ENCODE measurements at places on chromosomes 16 and 17. TPM values are rescaled to one million over a fixed set of nuclear protein-coding genes. Genes with fewer than 3 reads are reported as not detected.

GRCh38 chr16:3548445-3548844 is 28.8 kb downstream of the NLRC3 start:
- DNase-seq: no peak

- DNase-seq: no peak
Observed at GRCh38 chr17:70434536-70435490, 265.5 kb downstream of the KCNJ2 start.

DNA sequence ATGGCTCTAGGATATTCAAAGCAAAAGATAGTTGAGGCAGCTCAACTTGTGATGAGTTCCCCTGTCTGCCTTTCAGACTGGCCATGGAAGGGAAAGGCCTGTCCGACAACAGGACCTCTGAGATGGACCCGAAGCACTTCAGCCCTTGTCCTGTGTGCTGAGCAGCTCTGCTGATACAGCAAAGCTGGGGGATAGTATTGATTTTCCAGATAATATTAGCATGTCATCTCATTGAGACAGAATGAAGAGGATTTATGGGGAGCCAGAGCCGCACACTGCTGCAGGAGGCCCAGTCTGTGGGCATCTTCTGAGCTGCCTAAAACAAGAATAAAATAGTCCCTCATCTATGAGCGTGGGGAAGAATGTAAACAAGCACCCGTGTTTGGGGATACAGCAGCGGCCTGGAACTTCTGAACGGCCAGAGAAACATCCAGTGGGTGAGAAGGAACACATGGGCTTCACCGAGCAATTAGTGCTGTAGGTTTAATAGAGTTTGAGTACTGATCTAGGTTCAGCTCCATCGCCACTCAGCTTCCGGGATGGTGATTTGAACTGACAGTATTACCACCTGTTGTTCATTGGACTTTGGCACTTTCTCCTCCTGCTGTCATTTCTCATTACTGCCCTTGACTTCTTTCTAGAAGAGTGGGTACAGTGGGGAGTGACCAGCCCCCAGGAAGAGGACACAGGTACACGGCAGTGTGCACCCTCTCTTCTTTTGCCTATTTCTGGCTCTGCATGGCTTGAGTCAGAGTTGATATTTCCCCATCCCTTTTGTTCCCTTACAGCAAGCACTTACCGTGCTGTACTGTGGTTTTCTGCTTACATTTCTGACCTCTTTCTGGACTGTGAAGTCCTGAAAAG is 96.5 kb upstream of the TBX2 start:
- no peak for DNase-seq

- no peak for DNase-seq
Observed at GRCh38 chr17:31283841-31284240, 13.2 kb downstream of the OMG start.

GRCh38 chr17:17367931-17368330 is 64.8 kb downstream of the NT5M start:
- DNase-seq: no peak

DNA sequence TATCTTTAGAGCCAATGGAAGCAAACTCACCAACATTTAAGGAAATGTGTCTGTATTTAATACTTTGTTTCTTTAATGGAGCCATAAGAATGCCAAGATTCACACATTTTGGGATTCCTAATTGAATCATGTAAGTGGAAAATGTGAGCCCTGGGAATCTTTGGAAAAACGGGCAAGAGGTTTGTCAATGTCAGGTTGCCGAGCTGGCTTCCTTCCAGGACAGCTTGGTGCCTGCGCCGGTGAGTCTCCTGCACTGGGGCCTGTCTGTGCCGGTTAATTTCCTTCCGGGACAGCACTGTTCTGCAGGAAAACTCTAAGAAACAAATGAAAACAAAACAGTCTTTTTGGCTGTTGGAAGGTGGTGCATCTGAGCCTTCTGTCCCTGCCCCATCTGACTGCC is 210.6 kb downstream of the HAPSTR1 start:
- no peak for DNase-seq

GRCh38 chr17:1087381-1088241 is 90.7 kb downstream of the TIMM22 start:
- no peak for DNase-seq

DNA sequence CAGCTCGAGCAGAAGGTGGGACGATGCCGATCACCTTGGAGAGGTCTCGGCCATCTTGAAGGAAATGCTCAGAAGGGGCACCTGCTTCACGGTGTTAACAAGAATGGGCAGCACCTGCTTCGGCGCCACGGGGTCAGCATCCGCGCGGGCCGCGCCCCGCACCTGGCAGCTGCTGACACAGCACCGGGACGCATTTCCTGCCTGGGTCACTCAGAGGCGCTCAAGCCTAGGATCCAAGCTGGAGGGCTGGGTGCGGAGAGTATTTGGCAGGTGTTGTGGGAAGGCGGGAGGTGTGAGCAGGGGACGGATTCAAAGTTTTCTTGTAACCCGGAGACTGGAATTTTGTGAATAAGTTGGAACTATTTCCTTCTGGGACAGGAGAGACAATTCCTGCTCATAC is 39.3 kb upstream of the AKTIP start:
- no peak for DNase-seq

DNA sequence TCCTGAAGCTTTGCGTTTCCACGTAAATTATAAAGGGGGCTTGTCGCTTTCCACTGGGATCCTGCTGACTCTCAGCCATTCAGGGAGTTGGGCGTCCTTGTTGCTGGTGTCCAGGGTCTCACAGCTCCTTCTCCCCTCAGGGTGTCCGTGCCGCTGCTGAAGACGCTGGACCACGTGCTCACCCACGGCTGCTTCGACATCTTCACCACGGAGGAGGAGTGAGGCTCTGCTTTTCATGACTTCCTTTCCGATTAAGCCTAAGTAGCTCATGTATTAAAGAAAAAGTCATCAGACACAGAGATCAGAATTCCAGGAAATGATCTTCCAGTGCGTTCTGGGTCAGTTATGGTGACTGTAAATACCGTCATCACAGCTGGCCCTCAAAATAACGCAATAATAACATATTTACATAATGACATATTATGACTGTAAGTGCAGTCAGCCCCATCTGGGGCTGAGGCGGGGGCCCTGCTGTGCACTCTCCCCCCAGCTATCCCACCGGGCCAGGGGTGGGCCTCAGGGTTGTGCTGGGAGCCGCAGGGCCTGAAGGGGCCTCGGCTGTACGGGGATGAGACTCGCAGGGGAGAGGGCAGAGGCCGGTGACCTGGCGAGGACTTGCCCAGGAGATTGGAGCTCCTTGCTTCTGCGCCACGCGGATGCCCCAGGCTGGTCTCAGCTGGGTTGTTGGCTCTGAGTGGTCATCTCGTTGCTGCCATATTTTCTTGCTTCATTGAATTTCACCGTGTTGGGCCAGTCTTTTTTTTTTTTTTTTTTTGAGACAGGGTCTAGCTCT is 92.9 kb upstream of the ZNF750 start:
- no peak for DNase-seq

DNA sequence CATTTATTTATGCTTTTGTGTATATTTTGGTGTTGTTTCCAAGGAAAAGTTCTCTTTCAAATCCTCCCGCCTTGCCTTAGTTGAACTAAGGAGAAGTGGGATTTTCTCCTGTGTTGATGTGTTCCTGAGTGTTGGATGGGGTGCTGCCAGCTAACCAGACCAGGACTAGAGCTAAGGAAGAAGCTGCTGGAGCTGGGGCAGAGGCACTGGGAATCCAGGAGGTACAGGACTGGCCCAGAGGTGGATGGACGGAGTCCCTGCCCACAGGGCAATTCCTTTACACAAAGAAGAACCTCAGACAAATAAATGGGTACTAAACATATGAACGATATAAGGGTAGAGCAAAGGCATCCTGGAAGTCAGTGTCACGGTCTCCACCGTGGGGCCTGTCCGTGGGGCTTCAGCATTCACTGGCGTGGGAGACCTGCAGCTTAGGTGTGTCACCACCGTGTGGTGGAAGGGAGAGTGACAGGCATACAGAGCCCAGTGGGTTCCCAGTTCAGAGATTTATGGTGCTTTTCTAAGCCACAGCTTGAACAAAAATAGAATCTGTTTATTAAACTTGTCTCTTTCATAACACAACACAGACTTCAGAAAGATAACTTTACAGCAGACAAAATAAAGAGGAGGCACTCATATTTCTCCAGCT is 270.7 kb downstream of the NTN1 start:
- no peak for DNase-seq

DNA sequence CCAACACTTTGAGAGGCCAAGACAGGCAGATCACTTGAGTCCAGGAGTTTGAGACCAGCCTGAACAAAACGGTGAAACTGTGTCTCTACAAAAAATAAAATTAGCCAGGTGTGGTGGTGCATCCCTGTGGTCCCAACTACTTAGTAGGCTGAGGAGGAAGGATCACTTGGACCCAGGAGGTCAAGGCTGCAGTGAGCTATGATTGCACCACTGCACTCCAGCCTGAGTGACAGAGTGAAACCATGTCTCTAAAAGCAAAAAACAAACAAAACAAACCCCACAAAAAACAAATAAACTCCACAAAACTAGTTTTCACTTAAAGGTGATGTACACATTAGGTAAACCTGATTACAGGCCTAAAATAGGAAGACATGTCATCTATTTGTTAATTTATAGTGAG is 40.3 kb downstream of the MARVELD3 start:
- no peak for DNase-seq

DNA sequence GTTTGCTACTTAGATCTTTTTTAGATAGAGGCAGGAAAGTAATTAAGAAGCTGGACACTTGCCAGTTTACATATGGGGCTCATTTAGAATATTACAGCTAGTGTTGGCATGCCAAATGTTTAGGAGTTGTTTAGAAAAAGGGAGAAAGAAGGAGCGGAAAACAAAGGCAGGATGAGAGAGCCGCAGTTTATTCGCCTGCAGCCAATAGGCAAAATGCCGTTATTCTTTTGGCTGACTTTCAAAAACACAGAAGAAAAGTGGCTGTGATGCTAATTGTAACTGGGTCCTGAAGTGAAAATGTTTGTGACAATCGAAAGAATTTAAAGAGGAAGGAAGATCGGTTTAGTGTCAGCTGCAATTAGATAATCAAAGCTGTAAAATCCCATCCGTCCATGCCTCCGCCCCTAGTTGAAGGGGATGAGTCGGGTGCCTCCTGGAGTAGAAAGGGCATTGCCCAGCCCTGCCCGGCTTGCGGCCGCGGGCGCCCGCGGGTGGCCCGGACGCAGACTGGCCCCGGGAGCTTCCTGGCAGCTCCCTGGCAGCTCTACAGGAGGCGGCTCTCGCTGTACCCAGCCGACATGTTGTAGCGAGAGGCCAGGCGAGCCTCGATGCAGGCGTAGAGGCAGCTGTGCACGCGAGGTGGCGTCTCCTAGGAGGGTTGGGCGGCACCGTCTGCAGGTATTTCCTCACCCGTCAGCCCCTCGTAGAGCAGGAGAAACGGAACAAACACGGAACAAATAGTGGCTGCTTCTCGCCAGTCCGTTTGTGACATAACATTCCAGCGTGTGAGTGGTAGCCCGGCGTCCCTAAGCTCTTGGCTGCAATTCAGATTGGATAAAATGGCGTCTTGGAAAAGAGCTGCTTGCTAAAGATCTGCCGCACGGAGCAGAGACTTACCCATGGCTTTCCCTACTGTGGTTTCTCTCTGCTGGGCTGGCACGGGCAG is 82.2 kb downstream of the TNRC6C start:
- peak; percentile 57 for DNase-seq

DNA sequence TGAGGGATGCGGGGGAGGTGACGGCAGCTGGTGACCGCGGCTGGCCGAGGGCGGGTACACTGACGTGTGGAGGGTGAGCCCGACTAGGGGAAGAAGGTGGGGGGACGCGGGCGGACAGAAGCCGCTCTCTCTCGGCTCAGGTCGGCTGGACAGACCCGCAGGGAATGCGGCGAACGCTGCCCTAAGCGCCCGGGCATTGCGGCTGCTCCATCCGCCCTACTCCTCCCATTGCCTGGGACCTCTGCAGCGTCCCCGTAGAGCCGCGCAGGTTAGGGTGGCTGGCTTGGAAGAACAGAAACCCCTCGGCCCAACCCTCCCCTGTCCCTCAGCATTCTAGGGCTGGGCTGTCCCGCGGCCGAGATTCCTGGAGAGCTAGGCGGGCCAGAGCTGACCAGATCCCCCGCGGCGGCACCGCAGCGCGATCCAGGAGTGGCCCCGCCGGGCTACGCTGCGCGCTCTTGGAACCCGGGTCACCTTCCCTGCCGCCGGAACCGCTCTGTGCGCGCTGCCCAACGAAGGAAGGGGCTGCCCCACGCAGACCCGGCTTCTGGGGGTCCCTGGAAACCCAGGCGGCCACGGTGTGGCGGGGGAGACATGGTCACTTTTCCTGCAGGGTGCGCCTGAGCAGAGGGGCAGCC is 3.0 kb downstream of the DLX4 start:
- no peak for DNase-seq

DNA sequence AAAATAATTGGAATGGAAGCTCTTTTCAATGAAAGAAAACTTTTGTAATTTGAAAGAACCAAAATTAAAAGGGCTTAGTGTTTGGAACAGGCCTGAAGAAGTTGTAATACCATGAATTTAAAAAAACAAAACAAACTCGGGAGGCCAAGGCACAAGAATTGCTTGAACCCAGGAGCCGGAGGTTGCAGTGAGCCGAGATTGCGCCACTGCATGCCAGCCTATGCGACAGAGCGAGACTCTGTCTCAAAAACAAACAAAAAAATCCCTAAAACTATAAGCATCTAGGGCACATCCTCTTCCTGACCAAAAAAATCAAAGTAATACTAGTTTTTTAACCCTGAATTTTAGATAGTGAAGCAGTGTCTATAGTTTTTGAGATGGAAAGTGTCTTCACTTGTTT is 12.7 kb downstream of the CLTC start:
- no peak for DNase-seq

GRCh38 chr16:50121721-50122445 is 31.2 kb upstream of the TENT4B start:
- no peak for DNase-seq

Gene HOXB3
- 13.9 TPM for polyA plus RNA-seq

Gene MT1G
- 0.85 TPM for polyA plus RNA-seq

Gene ABCA5
- polyA plus RNA-seq: 26.5 TPM

Gene USP6
- 12.2 TPM for polyA plus RNA-seq

Gene TMEM114
- not detected for polyA plus RNA-seq

Gene ZNF597
- polyA plus RNA-seq: 2.3 TPM

Gene CASKIN1
- polyA plus RNA-seq: 1.5 TPM

Gene NXPH3
- polyA plus RNA-seq: 1.9 TPM
